Stimulated activated naive CD8-positive, alpha-beta T cell treated with anti-CD3 and anti-CD28 coated beads, Interleukin-15, amount 100 ng/mL, for 72 hours (primary cell): ENCODE measurements at places on chromosomes 3 and 15.

DNA sequence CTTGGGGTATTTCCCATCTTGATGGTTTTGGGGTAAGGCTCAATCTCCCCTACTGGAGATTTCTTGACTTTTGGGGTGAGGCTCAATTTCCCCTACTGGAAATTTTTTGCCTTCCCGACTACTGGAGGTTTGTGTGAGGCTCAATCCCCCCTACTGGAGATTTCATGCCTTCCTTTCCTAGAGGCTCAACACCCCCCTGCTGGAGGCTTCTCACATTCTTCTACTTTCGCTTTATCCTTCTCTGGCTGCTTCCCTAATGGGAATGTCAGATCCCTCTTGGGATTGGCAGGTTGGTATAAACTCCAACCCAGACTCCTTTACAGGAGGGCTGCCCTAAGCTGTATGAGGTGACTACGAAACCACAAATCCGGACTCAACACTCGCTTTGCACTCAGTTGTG lies 49.2 kb downstream of the KATNBL1 start:
- DNase-seq, result no peak

DNA sequence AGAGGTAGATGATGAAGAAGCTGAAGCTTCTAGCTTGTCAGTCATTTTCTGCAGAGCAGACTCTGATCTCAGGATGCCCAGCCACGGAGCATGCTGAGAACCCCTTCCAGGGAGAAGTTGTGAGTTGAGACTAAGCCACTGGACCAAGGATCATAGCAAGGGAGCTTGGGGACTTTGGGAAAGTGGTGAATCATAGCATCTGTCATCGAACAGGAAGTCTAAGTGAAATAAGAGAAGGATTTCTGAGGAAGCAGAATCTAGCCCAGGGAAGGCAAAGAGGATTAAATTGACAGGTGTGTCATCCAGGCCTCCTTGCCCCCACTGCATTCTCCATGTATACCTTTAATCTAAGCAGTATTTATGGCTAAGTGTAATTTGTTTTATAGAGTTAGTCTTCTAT lies 71.8 kb upstream of the TMEM108 start:
- DNase-seq, result no peak

DNA sequence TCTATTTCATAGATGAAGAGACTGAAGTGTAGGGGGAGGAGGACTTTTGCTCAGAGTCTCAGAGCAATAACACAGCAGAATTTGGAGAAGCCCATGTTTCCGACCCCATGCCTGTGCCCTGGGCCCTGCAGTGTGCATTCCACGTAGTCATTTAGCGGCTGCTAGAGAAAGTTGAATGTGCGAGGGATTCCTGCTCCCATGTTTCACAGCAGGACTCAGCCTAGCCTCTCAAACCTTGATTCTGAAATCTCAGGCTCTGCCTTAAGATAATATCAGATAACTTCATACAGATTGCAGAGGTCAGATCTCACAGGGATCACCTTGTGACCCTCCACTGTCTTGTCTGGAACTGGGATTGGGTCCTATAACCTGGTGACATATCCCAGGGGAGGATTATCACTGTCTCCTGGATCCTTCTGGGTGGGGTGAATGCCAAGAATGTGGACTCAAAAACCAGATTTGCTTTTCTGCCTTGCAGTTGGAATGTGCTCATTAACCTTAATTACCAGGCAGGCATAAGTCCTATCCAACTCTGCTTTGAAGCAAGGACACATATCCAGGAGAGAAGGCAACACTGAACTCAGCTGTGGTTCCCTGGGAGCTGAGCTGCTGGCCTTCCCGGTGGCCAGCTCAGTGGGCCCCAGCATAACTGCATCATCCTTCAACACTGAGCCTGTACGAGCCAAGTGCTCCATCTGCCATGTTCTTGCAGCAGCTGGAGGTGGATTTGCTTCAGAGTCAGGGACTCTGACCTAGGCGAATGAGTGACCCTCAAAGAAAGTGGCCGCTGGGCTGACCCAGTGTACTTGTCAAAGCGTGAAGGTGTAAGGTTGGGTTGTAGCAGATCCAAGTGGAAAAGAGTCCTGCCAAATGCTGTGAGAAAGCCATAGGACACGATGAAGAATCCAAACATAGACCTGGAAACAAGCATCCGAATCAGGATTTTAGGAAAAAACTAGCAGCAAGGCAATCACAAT lies 43.0 kb downstream of the CTXND1 start:
- DNase-seq, result no peak

DNA sequence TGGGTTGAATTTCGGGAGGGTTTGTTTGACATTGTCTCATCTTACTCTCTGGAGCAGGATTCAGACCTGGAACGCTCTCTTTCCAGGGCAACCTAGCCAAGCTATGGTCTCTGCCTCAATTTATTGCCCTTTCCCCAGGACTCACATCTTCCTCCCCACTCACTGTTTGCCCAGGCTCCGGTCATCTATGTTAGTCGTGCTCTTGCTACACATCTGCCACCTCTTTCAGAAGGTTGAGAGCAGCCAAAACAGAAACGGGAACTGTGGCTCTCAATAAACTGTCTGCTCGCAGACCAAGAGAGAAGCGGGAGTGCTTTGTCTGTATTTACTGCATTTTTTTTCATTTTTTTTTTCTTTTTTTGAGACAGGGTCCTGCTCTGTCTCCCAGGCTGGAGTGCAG lies 81.6 kb downstream of the ST6GAL1 start:
- DNase-seq, result no peak

- no peak for DNase-seq
Observed at GRCh38 chr3:30181178-30181465, 425.3 kb upstream of the TGFBR2 start.

DNA sequence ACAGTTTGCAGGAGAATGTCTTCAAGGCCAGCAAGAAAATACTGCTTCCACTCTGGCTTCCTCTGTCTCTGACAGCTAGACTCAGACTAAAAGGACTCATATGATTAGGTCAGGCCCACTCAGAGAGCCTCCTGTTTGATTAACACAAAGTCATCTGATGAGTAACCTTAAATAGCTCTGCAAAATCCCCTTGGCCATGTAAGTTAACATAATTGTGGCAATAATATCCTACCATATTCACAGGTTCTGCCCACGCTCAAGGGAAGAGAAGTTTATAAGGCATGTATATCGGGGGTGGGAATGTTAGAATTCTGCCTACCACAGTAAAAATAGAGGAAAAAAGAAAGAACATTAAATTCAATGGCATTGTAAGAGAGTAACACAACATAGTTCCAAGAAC lies 20.6 kb upstream of the HHATL start:
- no peak for DNase-seq
